ENCODE measurements at places on chromosomes 3 and 15.

DNA sequence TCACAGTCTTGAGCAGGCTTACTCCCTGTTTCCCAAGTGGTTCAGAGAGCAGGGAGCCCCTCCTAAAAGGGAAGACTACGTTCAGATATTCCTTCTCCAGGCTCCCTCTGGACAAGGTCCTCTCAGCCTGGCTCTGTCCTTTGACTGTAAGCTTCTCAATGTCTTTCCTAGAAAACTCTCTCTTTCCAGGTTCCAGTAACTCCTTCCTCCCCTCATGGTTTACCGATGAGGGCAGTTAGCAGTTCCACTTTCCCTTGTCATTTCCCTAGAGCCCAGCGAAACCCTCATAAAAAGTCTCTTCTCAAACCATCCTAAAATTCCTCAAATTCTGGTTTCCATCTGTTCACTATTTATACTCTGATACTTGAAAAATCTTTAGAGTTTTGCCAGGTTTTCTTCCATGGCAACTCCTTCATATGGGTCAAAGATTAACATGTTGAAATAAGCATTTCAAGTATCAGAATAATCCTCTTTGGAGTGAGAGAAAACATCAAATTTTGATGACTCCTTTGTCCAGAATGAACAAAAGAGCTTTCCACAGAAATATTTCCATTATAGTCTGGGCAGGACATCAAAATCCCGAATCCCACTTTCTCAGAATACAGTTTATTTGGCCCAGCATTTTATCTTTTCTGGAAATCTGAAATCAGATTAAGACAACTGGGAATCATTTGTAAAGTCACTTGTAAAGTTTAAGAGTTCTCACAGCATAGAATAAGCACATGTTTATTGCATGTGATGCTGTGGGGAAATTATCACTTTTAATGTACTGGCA is 599.4 kb downstream of the UNC13C start:
- no peak for DNase-seq

DNA sequence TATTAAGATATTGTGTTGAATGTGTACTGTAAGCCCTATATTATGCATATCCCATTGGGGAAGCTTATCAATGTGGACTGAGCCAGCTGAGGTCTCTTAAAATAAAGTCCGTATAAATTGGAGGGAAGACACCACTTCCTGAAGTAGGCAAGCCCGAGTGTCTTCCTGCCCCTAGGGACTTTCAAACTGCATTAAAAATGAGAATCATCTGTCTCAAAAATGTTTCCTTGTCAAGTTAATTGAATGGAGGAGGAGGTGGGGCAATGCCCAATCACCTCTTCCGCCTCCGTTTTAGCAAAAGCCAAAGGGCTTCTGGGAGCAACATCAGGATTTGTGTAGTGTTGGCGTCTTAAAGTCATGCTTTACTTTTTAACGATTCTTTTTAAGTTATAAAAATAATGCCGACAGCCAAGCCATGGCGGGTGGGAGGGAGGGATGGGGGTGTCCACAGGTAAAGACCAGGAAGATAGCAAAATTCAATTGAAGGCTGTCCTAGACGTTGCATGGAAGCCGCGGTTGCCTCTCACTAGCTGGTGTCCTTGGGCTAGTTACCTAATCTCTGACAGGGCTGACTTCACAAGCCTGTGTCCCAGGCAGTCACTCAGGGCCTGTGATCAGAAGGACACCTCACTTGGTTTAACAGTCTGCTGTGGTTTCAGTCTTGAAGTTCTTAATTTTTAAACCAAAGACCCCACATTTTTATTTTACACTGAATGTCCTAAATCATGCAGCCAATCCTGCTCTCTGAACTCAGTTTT is 524.9 kb upstream of the PROK2 start:
- DNase-seq, result no peak

DNA sequence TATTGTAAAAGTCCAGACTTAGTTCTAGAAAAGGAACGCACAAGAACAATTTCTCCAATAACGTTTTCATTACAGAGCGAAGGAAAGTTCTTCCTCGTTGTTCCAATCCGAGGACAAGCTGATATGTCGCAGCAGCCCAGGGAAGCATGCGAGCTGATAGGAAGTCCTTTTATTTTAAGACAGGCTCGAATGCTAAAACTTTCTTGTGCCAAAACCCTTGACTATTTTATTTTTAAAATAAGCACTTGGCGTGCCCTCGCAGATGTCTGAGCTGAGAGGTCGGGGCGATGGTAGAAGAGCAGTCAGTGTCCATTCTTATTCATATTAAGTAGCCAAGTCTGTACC is 433 bp upstream of the MITF start:
- no peak for DNase-seq

DNA sequence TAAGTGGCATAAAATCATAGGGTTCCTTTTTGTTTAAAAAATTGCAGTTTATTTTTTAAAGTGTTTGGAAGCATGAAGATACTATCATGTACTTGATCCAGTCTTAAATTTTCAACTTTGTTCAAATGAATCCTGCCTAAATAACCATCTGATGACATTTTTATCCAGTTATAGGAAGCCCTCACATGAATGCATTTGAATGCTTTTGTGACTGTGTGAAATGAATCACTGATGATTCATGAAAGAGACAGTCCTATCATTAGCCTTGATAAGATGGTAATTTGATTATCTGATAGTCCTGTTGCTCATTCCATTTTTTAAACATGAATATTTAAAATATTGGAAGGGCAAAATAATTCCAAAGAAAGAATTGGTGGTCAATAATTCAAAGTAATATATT is 401.9 kb upstream of the ROBO2 start:
- DNase-seq, result no peak
